ENCODE measurements at places on chromosomes 1 and 21.

- no peak for DNase-seq
Measured at GRCh38 chr1:18513995-18514394, 33.3 kb downstream of the KLHDC7A start.

- no peak for DNase-seq
Measured at GRCh38 chr1:2781627-2782026, 19.9 kb downstream of the TTC34 start.

- no peak for DNase-seq
Measured at GRCh38 chr1:203478986-203479385, 3.4 kb downstream of the PRELP start.

GRCh38 chr1:35539824-35540261, 17.4 kb downstream of the KIAA0319L start:
- no peak for DNase-seq

- no peak for DNase-seq
Measured at GRCh38 chr1:191697556-191697955, 460.7 kb upstream of the RGS18 start.

GRCh38 chr1:178055779-178056471, 38.0 kb upstream of the RASAL2 start:
- no peak for DNase-seq

DNA sequence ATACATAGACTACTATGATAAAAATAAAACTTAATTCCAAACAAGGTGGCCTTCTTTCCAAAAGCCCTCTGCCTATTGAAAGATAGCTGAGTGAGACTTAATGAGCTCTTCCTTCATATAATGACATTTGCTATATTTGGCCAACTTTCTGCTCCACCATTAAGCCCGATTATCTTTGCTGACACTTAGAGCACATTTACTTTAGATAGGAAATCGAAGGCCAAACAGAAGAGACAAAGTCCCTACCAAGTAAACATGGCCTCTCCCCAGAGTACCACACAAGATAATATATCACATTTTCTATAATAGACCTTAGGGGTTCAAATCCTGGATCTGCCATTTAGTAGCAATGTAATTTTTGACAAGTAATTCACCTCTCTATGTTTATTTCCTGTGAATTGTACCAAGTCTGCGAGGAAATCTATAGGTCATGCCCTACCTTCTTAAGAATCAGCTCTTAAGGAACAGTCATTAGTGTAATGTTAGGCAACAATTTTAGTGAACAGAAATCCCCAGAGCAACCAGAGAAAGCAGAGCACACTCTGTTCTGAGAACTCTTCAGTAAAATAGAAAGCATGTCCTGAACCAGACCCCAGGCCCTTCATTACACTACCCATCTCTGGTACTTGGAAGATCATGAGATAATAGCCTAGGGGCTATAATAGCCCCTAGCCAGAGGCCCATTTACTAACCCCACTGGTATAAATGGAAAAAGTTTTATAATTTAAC, 17.3 kb upstream of the COA6 start:
- DNase-seq, result no peak

- DNase-seq, result no peak
Measured at GRCh38 chr1:198128533-198128932, 28.3 kb upstream of the NEK7 start.

GRCh38 chr1:40664791-40665190, 691 bp downstream of the RIMS3 start:
- no peak for DNase-seq

DNA sequence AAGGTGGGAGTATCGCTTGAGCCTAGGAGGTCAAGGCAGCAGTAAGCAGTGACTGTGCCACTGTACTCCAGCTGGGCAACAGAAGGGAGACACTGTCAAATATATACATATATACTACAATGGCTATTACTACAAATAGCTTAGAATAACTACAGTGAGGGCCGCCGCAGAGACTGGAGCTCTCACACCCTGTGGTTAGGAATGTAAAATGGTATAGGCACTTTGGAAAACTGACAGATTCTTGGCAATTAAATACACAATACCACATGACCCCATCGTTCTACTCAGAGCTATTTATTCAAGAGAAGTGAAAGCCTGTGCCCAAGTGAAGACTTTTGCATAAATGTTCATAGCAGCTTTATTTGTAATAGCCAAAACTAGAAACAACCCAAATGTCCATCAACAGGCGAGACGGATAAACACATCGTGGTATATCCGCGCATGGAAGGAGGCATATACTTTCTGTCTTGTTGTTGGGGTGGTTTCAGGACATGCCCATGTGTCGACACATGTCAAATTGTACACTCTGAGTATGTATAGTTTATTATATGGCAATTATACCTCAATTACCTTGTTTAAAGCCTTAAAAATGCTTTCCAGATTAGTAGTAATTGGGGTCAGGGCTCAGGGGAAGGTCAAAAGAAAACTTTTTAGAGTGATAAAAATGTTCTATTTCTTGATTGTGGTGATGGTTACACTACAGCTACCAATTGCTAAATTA, 123.4 kb downstream of the RIPK4 start:
- DNase-seq, result no peak

DNA sequence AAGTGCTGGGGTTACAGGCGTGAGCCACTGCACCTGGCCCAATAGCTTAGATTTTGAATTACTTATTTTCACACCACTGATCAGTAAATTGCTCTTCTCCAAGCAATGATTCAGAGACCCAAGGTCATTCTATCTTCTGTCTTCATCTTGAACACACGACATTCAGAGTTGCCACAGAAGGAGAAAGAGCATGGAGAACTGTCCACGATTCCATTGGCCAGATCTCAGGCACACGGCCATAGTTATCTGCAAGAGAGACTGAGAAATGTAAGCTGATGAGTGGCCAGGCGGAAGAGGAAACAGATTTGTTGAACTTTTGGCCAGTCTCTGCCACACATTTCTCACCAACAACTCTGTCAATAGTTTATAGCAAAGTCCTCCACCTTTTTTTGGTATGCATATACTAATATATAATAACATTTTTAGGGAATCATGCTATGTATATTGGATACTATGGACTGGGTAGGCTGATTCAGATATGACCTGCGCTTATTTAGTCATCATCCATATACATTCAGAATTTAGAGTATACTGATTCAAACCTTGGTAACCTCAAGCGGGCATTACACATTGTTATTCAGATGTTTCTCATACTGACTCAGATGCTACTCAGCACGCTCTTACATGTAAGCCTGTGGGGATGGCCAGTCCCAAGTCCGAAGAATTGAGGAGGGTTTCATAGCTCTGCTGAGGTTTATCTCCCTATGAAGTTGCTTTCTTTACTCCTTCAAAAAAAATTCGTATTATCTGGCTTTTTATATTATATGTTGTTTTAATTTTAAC, 25.5 kb upstream of the CAP1 start:
- DNase-seq, result peak; percentile 15

- DNase-seq, result no peak
Measured at GRCh38 chr1:154346276-154346917, 21.1 kb downstream of the ATP8B2 start.

- DNase-seq, result no peak
Measured at GRCh38 chr1:1132956-1133750, 17.3 kb upstream of the C1orf159 start.

DNA sequence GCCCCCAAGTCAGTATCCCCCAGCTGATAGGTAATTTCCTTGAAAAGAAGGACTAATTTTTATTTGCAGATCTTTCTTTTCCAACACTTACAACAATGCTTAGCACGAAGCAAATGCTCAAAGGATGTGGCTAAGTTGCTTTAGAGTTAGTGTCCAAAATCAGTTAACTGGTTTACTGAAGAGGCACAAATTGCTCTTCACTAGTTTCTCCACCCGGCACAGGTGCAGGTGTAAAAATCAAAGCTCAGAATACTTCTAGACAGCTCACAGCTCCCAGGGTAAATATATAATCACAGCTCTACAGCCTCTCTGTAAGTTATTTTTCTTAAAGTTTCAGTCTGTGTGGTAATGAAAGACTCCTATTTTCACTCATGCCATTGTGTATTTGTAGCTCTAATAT, 361.8 kb downstream of the NEGR1 start:
- DNase-seq, result no peak

- DNase-seq, result no peak
Measured at GRCh38 chr1:205298191-205298994, 23.2 kb downstream of the NUAK2 start.

DNA sequence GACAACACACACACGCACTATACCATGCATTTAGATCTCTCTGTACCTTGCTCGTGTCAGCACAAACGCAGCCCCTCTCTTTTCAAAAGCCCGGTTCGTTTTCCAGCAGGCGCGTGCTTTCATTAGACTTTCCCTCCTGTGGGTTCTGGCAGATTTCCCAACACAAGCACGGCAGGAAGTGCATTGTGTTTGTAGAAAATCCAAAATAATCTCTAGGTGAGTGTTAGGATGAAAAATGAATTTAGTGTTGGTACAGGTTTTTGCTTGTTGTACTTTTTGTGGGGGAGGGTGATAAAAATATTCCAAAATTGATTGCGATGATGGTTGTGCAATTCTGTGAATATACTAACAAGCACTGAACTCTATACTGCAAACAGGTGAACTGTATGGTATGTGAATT, 54.1 kb upstream of the POFUT2 start:
- no peak for DNase-seq

DNA sequence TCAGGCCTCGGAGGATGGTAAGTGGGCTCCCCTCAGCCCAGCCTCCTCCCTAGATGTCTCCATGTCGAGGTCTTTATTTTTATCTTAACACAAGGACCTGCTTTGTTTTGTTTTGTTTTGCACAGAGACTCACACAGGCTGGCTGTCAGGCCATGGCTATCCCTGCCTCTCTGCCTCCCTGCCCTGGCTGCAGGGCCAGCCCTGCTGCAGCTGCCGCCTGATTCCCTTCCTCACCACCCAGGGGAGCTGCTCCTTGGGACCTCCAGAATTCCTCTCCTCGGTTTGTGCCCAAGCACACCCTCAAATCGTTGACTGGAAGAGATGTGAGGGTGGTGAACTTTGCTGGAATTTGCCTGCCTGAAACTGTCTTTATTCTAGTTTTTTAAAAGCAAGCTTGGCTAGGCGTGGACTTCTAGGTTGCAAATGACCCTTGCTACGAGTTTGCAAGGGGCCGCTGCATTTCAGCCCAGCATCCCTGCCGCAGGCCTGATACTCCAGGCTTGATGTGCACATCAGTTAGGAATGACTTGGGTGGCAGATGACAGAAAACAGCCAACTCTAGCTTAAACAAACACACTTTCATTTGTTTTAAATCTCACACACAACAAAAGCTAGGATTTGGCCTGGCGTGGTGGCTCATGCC, 37.1 kb downstream of the WNT9A start:
- DNase-seq, result no peak

DNA sequence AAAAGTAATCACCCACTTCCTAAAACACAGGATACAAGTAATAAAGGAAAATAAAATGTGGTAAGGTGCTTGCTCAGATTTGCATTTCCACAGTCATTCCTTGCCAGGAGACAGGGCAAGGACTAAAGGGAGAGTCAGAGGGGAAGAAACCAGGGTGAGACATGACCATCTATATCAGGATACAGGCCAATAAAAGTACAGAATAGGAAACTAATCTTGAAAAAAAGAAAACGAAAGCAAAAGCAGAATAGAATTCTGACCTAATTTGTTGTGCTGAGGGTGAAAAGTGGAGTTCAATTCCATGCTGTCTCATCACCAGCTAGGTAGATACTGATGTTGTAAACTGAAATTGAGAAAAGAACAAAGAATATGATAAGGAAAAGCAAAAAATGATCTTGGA, 27.3 kb downstream of the JMJD4 start:
- DNase-seq, result no peak

GRCh38 chr1:33872275-33872674, 8.4 kb downstream of the HMGB4 start:
- no peak for DNase-seq

DNA sequence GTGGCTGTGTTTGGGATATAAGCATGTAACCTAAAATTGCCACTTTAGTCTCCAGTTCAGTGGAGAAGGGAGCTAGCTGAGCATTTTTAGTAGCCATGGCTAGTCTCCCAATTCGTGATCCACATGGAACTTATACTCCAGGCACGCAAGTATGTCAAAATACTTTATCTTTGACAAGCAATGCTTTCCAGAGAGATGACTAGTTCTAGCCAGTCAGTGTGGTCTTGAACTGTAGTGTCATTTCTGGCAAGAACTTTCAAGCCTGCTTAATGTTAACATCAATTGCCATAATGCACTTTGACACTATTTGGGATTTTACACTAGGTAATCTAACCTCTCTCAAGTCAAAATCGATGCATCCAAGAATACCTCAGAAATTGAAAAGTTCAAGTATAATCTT, 660.0 kb downstream of the PTPRC start:
- no peak for DNase-seq

DNA sequence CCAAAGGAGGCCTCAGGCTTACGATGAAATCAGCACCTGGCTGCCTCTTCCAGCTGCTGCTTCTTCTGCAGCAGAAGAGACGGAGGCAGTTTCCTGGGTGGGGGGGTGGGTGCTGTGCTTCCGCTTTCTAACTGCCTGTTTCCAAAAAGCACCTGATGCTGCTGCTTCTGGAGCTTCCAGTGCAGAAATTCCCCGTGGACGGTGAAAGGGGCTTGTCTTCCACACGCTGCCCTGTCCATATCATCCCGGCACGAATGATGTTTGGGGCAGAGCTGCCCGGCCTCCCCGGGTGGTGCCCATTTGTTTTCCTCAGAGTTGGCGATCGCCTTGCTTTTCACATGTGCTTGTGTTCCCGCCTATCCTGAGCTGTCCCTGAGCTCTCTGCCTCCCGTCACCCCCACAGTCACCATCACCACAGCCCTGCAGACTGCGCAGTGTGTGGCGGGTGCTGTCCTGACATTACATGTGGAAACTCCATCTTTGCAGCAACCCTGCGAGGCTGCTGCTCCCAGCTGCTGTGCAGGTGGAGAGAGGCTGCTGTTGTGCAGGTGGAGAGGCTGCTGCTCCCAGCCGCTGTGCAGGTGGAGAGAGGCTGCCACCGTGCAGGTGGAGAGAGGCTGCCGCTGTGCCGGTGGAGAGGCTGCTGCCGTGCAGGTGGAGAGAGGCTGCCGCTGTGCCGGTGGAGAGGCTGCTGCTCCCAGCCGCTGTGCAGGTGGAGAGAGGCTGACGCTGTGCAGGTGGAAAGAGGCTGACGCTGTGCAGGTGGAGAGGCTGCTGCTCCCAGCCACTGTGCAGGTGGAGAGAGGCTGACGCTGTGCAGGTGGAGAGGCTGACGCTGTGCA, 1.8 kb downstream of the TTLL10 start:
- DNase-seq, result no peak

DNA sequence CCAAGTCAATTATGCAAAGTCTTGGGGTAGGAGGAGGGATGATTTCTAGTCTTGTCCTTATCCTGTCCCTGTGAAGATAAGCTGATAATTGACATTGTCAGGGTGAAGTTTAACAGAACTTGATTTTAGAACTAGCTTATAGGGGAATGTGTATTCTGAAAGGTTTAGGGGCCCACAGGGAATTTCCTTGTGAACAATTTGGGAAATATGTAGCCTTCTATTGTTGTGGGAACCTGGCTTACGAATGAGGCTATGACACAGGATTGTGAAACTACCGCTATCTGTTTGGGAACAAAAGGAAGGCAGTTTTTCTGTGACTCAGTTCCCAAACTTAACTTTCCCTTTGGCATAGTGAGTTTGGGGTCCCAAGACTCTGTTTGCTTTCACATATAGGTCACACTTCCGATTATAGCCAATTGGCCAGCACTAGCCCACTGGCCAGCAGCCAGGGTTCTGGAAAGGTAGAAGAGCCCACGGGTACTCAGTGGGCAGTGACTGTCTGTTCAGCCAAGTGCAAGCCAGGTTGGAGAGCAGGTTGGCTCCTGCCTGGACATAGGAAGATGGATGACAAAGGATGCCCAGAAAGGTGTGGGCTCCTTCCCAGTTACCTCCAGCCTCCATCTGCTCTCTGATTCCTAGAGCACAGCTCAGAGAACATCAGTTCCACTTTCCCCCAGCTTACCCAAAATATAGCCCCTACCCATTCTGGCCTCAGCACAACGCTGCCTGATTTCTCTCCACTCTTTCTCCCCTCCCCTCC, 35.5 kb downstream of the H3-3A start:
- no peak for DNase-seq
